ENCODE measurements at places on chromosomes 6 and 20. TPM values are rescaled to one million over a fixed set of nuclear protein-coding genes. Genes with fewer than 3 reads are reported as not detected.

DNA sequence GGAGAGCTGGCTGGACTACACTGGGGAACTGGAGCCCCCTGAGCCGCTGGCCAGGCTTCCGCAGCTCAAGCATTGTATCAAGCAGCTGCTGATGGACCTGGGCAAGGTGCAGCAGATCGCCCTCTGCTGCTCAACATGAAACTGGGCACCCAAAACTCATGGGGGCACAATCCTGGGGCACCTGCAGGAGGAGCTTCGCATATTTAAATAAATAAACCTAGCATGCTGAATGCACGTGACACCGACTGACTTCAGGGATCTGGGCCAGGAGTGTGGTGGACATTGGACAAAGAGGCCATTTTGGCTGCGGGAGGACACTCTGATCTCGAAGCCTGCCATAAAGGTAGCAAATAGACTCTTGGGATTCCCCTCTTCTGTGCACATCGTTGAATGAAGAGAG is 6.8 kb downstream of the SCAND1 start:
- H3K27me3 ChIP-seq = no peaks in the 10 kb centered on the region
- H3K4me3 ChIP-seq = no peak overlapping the region
- H3K4me1 ChIP-seq = no peaks in the 10 kb centered on the region
- no peak overlapping the region for H3K27ac ChIP-seq

DNA sequence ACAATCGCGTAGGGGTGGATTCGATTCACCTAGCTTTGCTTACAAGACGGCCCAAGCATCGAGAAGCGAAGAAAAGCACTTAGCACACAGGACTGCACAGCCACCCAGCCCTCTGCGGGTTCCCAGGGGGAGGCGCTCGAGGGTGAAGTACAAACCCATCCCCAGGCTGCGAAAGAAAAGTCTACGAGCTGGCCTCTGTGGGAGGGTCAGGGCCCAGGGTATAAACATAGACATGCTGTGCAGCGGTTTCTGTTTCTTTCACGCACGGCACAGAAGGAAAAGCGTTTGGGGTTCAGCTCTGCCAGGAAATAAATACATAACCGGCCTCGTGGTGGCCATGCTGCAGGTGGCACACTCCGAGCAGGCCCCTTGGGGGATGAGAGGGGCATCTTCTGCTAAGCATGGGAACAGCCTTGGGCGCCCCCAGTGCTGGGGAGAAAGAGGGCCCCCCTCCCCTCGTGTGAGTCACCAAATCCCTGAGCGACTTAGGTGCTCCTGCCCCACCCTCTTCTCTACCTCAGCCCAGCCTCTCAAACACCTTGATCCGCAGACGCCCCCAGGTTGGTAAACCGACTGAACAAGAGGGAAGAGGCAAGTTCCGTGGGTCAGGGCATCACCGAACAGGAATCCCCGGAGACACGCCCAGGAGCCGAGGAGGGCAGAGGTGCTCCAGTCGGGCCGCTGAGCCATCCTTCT is 91.6 kb upstream of the RIPOR2 start:
- peak overlapping the region; percentile 52 for H3K27ac ChIP-seq
- no peaks in the 10 kb centered on the region for H3K4me1 ChIP-seq

HSPA12B gene
- 9.7 TPM for polyA plus RNA-seq

DNA sequence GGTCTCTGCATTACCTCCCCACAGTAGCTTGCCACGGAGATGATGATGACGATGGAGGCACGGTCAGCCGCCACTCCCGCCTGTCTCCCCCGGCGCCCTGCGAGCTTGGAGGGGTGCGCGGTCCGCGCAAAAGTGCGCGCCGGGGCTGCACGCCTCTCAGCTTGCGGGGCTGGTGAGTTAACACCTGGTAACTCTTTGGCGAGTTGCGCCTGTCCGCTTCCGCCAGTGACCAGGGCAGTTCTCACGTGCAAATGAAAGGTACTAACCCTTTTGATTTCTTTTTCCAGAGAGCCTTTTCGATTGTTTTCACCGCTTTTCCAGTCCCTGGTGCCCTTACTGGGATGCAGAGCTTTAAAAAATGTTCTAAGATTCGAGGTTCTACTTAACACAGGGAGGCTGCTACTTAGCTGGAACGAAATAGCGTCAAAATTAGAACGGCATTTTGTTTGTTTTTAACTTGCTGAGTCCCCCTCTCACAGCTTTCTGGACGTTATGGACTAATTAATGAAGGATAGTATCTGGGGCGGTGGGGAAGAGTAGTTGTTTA is 6.2 kb downstream of the GRIK2 start:
- no peaks in the 10 kb centered on the region for H3K36me3 ChIP-seq
- H3K4me1 ChIP-seq = no peaks in the 10 kb centered on the region
- no peak overlapping the region for H3K4me3 ChIP-seq
- no peaks in the 10 kb centered on the region for H3K27me3 ChIP-seq
- no peak for DNase-seq

DNA sequence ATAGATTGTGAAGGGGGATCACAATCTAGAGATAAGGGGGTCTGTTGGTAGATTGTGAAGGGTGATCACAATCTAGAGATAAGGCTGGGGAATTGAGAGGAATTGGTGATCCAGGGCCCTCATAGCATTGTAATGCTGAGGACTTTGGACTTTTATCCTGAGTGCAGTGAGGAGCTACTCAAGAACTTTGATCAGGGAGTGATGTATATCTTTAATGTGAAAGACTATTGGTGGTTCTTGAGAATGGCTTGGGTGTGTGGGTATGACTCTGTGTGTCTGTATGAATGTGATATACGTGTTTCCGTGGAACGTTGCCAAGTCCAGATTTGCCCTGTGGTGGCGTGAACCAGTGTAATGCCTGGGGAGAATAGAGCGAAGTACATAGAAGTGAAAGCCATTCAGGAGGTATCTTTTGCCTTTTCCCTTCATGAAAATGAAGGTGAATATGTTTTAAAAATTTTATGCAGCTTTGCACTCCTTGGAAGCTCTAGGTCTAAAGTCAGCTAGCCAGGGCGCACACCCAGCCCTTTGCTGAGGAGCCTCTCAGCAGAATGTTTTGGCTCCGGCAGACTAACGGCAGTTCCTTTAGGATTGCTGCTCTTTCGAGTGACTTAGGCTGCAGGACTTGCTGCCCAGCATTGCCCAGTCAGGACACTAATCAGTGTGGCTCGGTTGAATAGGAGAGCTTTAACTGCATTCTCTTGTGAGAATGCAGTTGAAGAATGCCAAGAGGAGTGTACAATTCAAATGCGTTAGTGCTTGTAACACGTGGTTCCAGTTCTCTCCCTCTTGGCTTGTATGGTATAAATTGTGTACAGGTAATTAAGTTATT is 3.5 kb downstream of the ZFAND3 start:
- DNase-seq = peak; percentile 98
- H3K4me1 ChIP-seq = peaks cover 39% of the 10 kb centered on the region
- peak overlapping the region; percentile 98 for H3K4me3 ChIP-seq
- H3K27me3 ChIP-seq = no peaks in the 10 kb centered on the region

- no peak overlapping the region for H3K27ac ChIP-seq
- no peaks in the 10 kb centered on the region for H3K27me3 ChIP-seq
- H3K4me3 ChIP-seq = no peak overlapping the region
- no peaks in the 10 kb centered on the region for H3K4me1 ChIP-seq
- H3K36me3 ChIP-seq = no peaks in the 10 kb centered on the region
- no peak for DNase-seq
Measured at GRCh38 chr6:125231133-125231532, 70.6 kb downstream of the HDDC2 start.

- no peak overlapping the region for H3K27ac ChIP-seq
- peaks cover 19% of the 10 kb centered on the region for H3K36me3 ChIP-seq
- no peak overlapping the region for H3K4me3 ChIP-seq
- H3K27me3 ChIP-seq = no peaks in the 10 kb centered on the region
- H3K4me1 ChIP-seq = no peaks in the 10 kb centered on the region
Measured at GRCh38 chr20:25288291-25289181, 40.7 kb downstream of the PYGB start.

GRCh38 chr6:14944593-14944992 is 301.3 kb upstream of the JARID2 start:
- H3K27me3 ChIP-seq = no peaks in the 10 kb centered on the region
- H3K36me3 ChIP-seq = no peaks in the 10 kb centered on the region
- peak; percentile 32 for DNase-seq
- no peaks in the 10 kb centered on the region for H3K4me1 ChIP-seq
- H3K27ac ChIP-seq = no peak overlapping the region
- no peak overlapping the region for H3K4me3 ChIP-seq

DNA sequence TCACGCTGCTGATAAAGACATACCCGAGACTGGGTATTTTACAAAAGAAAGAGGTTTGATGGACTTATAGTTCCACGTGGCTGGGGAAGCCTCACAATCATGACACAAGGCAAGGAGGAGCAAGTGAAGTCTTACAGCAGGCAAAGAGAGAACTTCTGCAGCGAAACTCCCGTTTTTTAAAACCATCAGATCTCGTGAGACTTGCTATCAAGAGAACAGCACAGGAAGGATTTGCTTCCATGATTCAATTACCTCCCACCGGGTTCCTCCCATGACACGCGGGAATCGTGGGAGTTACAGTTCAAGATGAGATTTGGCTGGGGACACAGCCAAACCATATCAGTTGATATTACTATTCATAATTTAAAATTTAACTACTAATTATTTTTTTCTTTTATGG is 157.3 kb upstream of the ATXN1 start:
- no peak overlapping the region for H3K27ac ChIP-seq
- no peak for DNase-seq
- H3K36me3 ChIP-seq = no peaks in the 10 kb centered on the region

SLC22A16 gene
- polyA plus RNA-seq = 0.15 TPM

FBXO5 gene
- polyA plus RNA-seq = 5.7 TPM

Data from small intestine (tissue), 16 donors.